ENCODE measurements at places on chromosomes 3 and 15.

DNA sequence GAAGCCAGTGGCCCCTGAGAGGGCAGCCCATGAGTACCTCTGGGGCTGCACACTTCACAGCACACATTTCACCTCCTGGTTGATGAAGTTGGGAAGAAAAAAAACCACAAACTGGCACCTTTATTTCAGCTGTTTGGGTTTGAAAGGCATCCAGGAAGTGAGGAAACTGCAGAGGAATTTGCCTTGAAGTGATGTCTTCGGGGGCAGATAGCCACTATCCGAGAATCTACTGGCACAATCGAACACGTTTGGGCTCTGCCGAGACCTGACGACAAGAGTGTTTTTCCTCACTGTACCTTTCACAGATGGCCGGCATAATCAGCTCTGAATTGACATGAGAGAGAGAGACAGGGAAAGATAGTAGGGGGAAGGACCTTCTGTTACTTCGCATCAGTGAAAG lies 59.7 kb downstream of the LRIG1 start:
- peak; percentile 35 for DNase-seq

DNA sequence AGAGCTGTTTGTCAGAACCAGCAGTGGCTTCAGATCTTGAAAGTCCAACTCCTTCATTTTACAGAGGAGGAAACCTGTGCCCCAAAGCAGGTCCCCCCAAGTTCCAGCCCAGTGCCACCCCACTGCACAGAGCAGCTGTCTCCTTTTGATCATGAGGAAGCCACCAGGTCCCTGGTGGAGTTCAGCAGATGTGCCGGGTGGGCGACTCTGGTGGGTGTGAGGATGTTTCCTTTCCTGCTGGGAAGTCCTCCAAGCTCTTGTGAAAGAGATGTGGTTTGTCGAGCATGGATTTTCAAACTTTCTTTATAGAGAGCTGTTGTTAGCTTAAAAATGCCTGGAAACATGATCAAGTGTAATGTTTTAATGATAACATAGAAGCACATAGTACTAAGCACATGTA lies 52.0 kb downstream of the SMAD3 start:
- DNase-seq: no peak

DNA sequence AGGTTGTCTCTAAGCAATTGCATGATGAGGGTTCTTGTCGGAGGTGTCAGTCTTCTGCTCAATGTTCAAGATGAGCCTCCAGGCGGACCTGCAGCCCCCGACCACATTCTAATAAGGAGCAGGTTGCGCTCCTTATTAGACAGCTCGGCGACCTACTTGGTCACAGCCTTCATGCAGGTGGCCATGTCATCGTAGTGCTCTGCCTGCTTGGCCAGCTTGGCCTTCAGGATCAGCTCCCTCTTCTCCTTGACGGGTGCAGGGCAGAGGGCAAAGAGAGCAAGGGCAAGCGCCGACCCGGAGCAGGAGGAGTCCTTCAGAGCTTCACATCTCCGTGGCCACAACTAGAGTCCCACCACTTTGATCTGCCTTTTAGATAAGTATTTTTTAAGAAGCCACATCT lies 113.5 kb downstream of the RASA2 start:
- no peak for DNase-seq

DNA sequence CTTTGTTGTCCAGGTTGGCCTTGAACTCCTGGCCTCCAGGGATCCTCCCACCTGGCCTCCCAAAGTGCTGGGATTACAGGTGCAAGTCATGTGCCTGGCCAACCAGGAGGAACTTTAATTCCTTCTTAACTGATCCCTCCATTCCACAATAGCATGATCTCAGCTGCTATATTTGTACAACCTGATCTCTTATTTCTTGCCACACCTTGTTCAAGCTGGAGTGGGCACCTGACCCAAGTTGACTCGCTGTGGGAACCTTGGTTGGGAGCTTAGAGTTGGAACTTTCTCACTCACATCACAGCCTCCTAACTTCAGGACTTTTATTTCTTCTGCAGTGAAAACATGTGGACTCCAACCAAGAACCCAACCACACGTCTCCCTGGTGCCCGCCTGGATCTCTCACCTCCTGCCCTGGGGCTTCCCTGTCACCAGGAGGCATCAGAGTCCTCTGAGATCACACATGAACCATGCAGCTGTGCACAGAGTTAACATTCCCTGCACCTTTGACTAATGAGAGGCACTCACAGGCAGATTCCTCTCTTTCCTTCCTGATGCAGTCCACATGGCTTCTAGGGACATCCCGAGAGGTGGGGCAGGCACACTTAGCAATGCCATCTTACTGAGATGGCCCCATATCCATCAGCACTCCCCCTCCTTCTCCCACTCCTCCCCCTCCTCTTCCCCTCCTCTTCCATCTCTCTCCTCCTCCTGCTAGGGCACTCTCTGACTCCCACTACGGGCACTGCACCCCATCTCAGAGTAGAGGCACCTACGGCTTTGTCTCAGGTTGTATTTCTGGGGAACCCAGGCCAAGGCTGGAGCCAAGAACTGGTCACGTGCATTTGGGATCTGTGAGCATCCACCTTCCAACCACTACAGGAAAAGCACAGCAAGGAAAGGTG lies 9.7 kb upstream of the CYFIP1 start:
- DNase-seq: no peak

GRCh38 chr3:44108481-44108880 lies 133.2 kb upstream of the TOPAZ1 start:
- no peak for DNase-seq

DNA sequence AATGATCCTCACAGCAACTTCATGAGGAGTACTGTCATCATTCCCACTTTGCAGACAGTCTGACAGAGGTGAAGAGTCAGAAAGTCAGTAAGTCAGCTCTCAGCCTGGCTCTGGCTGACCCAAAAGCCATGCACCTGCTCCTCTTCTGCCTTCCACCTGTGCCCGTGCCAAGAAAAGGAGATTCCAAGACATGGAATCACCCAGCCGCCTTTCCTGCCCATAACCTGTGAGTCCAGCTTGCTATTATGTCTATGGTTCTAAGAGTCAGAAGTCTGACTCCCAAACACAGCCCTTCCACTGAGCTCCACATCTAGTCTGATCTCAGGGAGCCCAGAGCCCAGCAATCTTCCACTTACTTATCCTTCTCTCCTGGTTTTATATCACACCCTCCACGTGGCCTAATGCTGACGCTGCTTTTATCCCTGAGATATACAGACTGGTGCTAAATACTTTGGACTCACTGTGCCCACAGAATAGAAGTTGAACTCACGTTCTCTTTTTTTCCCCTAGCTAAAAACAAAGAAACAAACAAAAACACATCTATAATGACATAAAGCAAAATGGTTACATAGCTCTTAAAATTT lies 66.0 kb downstream of the PLD1 start:
- no peak for DNase-seq

DNA sequence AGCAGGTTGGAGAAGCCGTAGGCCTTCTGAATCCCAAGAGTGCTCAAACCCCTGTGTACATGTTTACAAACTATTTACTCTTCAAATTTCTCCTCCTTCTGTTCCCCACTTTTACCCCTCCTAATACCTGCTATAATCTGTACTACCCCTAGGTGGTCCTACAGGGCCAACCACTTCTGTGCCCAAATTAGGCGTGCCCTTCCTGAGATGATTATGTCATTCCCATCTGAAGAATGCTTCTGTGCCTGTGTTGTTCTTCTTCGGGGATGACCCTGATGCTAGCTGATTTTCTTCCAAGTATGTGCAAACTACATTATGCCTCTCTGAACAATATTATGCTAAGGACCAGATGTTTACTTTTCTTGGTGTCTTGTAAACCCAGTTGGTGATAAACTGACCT lies 20.5 kb downstream of the RBP2 start:
- no peak for DNase-seq

- DNase-seq: no peak
Observed at GRCh38 chr3:53190659-53191058, 29.6 kb downstream of the PRKCD start.

DNA sequence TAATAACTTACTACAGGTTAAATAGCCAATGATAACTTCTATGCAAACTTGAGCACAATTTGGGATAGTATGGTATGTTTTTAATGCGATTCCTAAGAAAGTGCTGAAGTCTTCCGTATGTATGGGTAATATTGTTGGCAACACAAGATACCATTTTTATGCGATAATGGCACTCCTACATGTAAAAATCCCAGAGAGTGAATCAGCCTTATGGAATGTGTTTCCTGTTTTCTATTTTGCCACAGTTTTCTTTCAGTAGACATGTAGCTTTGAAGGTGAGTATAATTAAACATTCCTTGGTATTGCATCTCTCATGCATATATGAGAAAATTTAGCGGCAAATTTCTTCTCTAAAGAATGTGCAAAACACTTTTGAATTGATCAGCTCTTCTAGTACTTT lies 396.8 kb upstream of the AZI2 start:
- peak; percentile 2 for DNase-seq

DNA sequence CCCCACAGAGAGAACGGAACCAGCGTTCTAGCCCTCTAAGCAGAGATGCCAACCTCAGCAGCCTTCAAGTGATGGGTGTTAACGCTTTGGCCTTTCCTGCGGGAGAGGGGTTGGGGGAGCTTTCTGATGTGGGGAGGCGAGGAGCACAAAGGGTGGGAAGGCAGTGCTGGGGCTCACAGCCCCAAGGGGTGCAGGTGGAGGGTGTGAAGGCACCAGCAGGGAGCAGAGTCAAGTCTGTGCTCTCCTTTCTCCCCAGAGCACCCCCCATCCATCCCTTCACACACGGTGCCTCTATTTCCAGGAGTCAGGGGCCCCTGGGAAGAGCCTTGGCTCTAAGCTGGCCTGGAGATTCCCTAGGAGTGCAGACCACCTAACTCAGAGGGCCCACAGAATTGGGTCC lies 4.1 kb downstream of the C15orf62 start:
- no peak for DNase-seq

DNA sequence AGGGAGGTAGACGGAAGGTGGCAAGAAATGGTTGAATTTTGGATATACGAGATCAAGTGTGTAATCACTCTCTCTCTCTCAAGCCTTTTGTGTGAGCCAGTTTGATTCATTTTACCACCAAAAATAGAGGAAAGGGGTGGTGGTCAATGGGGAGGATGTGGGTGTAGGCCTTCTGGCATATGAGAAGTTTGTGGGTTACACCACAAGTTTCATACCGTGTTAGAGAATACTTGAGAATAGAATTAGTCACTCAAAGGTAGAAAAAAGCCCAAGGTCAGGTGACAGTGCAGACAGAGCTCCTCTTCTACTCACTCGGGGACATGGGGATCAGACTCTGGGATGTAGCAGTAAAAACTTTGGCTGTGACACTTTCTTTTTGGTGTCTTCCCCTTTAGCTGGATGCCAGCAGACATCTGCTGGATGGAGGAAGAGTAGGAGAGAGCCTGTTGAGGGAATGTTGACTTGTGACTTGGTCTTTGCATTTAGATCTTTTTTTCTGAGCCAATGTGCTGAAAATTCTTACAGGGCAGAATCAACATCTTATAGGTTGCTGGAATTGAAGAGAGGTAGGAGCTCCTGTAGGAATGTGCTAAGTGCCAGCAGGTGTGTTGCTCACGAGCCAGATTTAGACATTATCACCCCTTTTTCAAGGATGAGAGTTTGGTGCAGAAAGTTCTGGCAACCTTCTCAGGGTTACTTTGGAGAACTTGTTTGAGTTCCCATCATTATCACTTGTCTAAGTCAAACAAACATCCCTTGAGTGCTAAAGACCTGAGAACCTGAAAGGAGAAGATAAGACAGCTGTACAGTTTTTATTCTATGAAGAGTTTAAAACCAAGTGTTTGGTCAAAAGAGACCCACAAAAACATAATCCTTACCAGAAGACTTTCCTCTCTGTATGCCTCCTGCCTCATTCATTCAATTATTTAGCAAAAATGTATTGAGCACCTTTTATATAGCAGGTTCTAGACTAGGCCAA lies 43.9 kb upstream of the RYK start:
- no peak for DNase-seq

DNA sequence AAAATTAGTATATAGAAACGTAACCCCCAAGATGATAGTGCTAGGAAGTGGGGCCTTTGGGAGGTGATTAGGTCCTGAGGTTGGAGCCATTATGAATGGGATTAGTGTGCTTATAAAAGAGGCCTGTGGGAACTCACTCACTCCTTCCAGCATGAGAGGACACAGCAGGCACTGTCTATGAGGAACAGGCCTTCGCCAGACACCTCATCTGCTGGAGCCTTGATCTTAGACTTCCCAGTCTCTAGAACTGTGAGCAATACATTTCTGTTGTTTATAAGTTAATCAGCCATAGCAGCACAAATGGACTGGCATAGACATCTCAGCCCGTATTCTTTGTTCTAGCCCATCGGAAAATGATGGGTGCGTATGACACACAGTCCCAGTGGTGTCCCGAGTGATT lies 152.3 kb downstream of the GABRG3 start:
- DNase-seq: no peak

- peak; percentile 52 for DNase-seq
Observed at GRCh38 chr15:88800026-88800425, 3.2 kb upstream of the ACAN start.

DNA sequence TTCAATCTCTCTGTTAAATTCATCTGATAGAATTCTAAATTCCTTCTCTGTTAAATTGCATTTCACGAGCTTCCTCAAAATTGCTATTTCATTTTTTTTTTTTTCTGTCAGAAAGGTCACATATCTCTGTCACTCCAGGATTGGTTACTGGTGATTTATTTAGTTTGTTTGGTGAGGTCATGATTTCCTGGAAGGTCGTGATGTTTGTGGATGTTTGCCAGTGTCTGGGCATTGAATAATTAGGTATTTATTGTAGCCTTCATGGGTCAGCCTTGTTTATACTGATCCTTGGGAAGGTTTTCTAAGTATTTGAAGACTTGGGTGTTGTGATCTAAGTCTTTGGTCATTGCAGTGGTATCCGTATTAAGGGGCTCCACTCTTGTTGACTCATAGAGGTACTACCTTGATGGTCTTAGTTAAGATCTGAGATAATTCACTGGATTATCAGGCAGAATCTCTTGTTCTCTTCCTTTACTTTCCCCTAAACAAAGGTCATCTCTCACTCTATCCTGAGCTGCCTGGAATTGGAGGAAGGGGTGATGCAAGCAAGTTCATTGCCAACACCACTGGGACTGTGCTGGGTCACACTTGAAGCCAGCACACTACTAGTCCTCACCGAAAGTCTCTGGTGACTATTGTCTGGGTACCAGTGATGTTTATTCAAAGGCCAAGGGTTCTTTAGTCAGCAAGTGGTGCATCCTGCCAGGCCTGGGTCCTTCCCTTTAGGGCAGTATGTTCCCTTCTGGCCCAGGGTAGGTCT lies 231.1 kb downstream of the GBE1 start:
- no peak for DNase-seq
